ENCODE measurements at places on chromosomes 11 and 22.

DNA sequence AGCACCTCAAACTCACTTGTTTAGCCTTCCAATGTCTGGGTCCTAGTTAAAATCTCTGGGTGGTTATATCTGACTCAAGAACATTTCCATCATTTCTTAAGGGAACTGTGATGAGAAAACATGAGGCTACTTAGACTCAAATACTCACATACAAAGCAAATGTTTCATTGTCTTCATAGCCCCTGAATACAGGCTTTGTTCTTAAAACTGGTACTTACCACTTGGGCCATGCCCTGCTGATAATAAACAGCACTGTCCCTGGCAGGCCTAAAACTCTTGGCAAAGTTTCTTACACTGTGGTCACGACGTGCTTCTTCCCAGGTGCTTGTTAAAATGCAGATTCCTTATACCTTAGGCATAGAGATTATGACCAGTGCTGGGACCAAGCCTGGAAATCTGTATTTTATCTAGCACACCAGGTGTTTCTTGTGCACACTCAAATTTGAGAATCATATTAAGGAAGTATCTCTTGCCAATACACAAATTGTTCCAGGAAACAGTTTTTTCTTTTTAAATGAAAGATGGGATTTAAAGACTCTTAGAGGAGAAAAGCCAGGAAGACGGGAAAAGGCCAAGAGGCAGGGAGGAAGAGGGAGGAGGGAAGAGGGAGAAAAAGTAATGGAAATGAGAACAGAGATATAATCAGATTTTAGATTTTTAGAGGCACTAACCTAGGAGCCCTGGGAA lies 287.9 kb upstream of the MPPED2 start:
- DNase-seq: no peak

- DNase-seq: no peak
These were observed 3.3 kb downstream of the TUB start for GRCh38 chr11:8084352-8084751.

- no peak for DNase-seq
These were observed 66.2 kb upstream of the POU2AF2 start for GRCh38 chr11:111179184-111179910.

GRCh38 chr11:67307545-67308001 lies 4.2 kb downstream of the SSH3 start:
- DNase-seq: no peak

DNA sequence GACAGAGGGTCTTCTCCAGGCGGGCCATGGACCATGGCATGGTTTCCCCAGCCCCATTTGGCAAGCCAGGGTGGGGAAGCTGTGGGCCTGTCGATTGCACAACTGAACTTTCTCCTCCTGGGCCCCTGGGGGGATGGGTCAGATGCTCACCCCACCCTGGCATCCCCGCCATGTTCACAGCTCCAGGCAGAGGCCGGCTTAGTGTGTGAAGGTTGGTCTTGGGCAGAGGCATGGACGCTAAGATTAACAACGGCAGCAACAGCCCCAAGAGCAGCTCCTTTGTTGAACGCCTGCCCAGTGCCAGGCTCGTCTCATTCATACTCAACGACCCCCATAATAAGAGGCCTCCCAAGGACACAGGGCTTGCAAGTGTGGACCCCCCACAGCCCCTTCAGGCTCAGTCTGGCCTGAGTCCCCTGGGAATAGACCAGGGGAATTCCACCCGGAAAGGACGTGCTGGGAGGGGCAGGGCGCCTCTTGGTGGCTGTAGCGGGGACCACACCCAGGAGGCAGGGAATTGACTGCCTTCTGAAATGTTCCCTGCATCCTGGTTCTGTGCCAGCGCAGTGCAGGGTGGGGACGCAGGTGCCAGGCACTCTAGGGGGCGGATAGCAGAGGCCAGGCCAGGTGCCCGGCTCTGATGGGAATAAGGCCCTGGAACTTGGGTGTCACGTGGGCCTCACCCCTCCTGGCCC lies 8.3 kb downstream of the TSPO start:
- DNase-seq: no peak

GRCh38 chr11:105577641-105578040 lies 32.2 kb upstream of the GRIA4 start:
- no peak for DNase-seq

DNA sequence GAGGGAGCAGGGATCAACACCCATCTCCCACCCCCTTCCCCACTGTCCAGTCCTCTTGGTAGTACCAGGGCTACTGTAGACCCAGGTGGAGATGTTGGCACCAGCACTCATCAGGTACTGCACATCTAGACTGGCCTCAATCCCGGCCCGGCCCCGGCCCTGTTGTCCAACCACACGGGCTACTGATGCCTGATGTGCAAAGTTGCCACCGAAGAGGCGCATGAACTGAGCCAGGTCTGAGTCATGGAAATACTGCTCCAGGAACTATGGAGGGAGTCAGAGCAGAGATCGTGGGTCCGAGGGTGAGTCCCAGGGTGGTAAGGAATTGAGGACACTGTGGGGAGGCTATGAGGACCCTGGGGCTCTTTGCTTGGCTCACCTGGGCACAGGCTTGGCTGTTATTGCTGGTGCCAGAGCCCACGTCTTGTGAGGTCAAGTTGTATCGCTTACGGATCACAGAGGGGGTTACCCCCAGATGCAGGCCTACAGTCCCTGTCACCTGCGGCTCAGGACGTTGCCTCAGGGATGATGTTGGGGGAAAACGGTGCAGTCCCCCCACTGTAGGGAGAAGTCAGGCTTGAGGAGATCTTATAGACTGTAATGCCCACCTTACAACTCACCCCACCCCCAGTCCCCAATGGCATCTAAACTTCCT lies 2.5 kb downstream of the TPP1 start:
- DNase-seq: no peak

- DNase-seq: no peak
These were observed 26.0 kb downstream of the CLMP start for GRCh38 chr11:123168955-123169484.

DNA sequence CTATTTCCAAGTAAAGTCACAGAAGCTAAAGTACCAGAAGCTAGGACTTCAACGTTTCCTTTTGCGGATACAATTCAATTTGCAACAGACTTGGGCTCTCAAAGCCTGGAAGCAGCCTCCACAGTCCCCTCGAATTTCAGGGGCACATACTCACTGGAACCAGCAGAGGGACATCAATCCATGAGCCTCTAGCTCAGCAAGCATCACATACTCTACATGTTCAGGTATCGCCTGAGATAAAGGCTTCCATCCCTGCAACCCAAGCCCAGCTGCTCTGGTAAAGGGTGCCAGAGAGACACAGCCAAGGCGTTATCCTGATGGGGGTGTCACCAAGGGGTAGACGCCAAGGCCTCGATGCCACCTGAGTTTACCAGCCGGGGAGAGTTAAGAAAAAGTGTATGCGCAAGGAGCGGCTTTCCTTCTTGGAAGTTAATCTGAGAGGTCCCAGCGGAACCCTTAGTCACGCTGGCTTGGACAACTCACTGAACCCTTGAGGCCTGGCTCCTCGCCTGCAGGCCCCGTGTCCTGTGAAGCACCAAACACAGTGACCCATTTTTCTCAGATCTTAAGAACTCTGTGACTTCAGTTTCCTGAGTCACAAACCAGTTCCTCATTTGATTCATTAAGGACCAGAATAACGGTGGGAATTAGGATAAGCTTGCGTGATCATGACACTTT lies 13.0 kb downstream of the LTO1 start:
- DNase-seq: no peak

DNA sequence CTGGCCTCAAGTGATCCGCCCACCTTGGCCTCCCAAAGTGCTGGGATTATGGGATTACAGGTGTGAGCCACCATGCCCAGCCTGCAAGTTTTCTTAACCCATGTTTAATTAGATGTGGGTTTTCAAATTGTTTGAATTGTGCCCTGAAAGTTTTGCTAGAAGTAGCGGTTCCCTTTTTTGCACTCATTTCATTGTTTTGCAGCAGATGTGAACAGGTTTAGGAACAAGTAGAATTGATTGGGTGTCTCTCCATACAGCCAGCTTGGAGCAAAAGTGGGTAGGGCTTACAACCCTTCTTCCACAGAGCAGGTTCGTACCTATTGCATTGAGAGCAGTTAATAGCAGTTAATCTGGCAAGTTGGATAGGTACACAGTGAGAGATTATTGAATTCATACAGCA lies 16.1 kb downstream of the EWSR1 start:
- no peak for DNase-seq

DNA sequence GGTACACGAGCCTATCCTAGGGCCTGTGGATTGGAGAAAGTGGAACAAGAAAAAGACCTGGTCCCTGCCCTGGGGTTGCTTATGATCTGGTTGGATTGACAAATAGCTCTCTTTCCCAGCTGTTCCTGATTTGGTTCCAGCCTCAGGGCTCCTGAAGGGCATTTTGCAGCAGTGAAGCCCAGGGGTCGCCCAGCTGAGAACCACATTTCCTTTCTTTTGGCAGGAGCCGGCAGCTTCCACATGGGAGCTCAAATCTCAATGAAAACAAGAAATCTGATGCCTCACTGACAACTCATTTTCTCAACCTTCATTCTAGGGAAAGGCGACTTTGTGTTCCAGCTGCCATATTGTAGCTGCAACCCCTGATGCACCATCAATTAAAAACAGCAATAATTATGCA lies 140.6 kb upstream of the CADM1 start:
- DNase-seq: no peak

GRCh38 chr11:112280268-112281126 lies 19.8 kb upstream of the PLET1 start:
- DNase-seq: peak; percentile 60

GRCh38 chr11:94310191-94310875 lies 6.0 kb downstream of the IZUMO1R start:
- no peak for DNase-seq

GRCh38 chr22:21451545-21452520 lies 15.4 kb upstream of the TMEM191C start:
- no peak for DNase-seq

DNA sequence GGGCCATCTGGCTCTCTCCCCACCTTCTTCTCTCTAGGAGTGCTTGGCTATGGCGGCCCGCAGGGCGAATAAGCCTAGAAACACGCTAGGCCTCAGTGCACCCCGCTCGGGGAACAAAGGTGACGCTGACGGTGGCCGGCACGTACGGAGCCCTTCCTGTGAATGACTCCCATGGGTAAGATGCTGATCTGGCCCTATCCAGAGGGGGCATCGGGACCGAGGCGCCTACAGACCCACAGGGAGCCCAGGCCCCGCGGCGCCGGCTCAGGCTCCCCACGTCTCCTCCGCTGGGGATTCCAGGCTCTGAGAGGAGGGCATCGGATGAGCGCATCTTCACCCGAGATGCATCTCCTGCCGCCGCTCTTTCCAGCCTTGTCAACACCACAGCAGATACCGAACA lies 31.4 kb upstream of the TESMIN start:
- no peak for DNase-seq

- DNase-seq: no peak
These were observed 282.5 kb downstream of the KCNA4 start for GRCh38 chr11:29734287-29734686.

DNA sequence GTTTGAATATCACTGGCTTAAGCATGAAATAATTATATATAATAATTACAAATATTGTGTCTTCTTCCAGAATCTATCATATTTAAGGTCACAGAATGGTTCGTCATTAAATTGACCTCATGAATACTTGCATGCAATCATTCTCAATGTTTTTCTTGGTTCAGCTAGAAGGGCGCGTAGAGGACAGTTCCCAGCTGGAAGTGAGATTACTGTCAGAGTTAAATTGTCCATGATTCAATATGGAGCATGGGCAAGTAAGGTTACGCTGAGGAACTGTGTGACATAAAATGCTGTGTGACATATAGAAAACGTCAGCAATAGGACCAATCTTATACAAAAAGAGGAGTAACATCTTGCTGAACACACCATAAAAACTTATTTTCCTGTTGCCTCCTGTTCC lies 2423.5 kb upstream of the RAG2 start:
- DNase-seq: no peak

DNA sequence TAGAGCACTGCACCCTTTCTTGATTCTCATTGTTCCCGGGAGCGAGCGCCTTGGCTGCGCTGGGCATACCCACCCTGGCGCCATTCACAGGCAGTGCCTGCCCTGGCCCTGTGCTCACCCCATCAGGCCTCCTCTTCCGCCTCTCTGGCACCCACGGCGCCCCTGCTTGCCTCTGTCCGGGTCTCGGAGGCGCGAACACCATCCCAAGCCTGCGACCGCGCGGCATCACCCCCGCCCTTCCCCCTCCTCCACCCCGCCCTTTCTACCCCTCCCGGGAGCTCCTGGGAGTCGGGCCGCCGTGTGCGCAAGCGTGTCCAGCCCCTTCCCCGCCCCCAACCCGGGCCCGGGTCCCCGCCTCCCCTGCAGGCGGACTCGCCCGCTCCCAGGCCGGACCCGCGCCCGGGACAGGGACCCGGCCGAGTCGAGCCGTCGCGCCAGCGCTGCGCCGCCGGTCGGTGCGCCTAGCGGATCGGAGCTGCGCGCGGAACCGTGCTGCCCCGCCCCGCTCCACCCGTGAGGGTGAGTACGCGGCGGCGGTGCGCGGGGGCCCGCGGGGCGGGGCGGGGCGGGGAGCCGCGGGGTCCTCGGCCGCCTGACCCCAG lies at the start of gene ST3GAL4:
Gene ST3GAL4, plus strand, starts transcription at position 363 of the 602 bp plus-strand sequence. CDS start 50,470 bp downstream, outside the sequence.
- DNase-seq: peak; percentile 66

- no peak for DNase-seq
These were observed 255.2 kb downstream of the MN1 start for GRCh38 chr22:27546157-27546935.

DNA sequence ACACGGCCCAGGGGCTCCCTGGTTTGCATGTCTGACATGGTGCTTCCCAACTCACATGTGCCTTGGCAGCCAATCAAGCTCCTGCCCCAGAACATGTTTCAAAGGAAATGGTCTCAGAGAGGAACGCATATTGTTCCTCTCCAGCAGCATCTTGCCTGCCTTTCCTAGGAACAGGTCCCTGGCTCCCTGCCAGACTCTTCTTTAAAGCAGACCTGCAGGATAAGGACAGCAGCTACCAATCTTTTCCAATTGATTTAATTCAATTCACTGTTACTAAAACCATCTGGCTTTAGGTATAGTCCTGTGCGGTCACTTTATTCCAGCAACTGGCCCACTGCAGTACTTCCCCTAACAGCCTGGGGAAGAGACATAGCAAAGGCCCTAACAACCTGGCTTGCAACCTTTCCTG lies 79.9 kb downstream of the AMBRA1 start:
- DNase-seq: no peak

- DNase-seq: no peak
These were observed 121.9 kb upstream of the PLET1 start for GRCh38 chr11:112382561-112382960.

All from activated T-cell treated with anti-CD3 and anti-CD28 coated beads for 24 hours (primary cell).